SJSA1 (cell line): ENCODE measurements at places on chromosomes 6 and 20.
A peak's percentile ranks its signal among the peaks of the same experiment; 100 is the strongest.

- no peak for DNase-seq
Observed at GRCh38 chr6:122140031-122140430, 259.4 kb upstream of the HSF2 start.

DNA sequence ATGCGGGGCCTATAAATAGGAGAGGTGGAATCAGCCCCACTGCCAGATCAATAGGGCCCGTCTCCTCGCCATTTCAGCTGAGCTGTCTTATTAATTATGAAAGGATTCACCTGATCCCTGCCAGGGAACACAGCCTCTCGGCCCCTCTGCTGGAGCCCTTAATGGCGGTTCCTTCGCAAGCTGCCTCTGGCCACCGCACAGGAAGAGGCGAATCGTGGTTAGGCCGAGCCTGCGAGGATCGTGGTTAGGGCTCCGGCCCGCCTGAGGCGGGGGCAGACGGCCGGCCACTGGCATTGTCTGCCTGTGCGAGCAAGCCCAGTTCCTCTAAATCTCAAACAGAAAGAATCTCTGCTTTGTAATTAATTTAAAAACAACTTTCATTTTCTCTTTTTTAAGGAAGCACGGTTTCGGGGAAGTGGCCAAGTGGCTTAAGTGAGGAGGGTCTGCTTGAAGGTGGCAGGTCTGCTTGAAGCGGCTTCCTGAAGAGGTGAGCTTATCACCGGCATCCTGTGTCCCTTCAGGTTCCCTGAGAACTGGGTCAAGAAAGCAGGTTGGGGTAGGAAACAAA lies 9.2 kb downstream of the NRN1 start:
- DNase-seq: no peak

DNA sequence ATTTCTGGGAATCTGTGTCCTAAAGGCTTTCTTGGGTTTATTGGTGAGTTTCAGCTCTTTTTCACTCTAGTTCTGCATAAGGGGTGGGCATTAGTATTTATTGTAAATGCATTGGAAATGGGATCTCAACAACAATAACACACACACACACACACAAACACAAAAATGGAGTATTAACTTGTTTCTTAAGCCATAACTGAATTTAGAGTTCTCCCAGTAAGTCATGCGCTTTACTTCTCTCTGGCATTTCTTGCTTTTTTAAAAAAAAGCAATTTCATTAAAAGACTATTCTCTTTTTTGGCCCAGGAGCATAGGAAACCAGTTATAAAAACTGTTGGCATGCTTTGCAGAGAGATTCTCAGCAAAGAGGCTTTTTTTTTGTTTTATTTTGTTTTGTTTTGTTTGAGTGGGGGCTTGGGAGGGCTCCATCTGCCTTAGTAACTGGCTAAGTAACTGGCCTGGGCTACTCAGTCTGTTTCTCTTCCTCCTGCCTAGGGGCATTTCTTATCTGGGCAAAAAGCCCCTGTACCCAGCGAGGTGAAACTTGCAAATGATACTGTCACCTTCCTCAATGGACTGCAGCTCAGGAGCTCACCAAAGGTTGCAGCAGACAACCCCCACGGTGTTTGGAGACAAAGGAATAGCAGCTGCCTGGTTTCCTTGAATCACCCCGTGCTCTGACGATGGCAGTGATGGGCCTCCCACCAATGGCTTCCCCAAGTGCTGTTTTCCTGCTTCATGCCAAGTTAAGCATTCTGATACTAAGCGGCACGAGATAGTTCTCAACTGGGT lies 128.5 kb downstream of the BCAS1 start:
- DNase-seq: peak; percentile 22

GRCh38 chr6:41591859-41592502 lies 45.8 kb downstream of the FOXP4 start:
- peak; percentile 73 for DNase-seq

- DNase-seq: no peak
Observed at GRCh38 chr6:88538130-88538706, 372.1 kb upstream of the CNR1 start.
